ENCODE measurements at places on chromosomes 5 and 9.

- DNase-seq: no peak
Measured at GRCh38 chr5:130532786-130533185, 628.5 kb downstream of the CHSY3 start.

DNA sequence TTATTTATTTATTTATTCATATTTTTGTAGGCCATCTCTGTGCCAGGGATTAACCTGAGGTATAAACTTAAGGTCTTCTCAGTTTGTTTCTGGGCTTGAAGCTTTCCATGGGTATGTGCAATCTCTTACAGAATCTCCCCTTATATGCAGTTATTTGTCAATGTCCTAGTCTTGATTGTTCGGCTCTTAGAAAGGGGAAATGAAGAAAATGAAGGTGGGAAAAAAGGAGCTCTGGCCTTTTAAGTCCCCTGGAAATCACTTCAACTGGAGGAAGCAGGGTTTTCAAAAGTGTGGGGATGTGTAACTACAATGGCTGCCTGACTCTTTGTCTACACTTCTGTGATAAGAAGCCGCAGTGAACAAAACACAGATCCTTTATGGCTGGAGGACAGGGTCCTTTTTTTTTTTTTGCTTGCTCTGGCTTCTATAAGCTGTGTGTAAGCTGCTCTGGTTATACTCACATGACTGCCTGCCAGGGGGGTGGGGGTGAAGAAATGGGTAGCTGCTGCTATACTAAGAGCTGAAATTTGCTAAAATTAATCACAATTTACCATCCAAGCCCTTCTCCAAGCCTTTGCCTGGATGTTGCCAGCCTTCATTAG lies 33.7 kb downstream of the CENPP start:
- DNase-seq: no peak

DNA sequence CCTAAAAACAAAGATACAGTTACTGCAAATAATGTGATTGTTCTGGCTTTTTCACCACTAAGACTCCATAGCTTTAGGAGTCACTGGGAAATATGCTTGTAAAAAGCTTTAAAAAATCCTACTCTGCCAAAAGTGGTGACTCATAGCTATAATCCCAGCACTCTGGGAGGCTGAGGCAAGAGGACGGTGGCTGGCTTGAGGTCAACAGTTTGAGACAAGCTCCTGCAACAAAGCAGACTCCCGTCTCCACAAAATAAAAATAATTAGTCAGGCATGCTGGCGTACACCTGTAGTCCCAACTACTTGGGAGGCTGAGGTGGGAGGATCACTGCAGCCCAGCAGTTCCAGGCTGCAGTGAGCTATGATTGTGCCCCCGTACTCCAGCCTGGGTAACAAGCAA lies 406.4 kb downstream of the HTR1A start:
- DNase-seq: no peak

DNA sequence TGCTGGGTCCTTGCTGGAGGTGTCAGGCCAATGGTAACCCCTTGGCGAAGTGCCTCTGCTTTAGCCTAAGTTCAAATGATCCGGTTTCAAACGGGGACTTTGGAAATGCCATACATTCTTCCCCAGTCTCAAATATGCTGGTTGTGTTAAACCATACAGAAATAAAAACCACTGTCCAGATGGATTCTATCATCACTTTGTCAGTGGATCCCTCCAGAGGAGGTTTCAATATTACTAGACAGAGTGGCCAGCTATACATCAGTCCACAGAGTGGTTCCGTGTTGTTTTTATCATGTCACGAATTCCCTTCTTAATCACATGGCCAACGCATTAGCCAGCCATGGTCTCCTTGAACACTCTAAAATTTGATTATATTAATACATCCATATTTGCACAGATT lies 7.3 kb upstream of the RANBP17 start:
- no peak for DNase-seq

GRCh38 chr9:89514337-89514736 lies 16.4 kb upstream of the SEMA4D start:
- DNase-seq: no peak

GRCh38 chr9:1071730-1072129 lies 21.6 kb downstream of the DMRT2 start:
- DNase-seq: no peak

GRCh38 chr5:53784596-53784995 lies 224.2 kb downstream of the NDUFS4 start:
- DNase-seq: no peak

- no peak for DNase-seq
Measured at GRCh38 chr5:124839371-124839998, 93.0 kb upstream of the ZNF608 start.

DNA sequence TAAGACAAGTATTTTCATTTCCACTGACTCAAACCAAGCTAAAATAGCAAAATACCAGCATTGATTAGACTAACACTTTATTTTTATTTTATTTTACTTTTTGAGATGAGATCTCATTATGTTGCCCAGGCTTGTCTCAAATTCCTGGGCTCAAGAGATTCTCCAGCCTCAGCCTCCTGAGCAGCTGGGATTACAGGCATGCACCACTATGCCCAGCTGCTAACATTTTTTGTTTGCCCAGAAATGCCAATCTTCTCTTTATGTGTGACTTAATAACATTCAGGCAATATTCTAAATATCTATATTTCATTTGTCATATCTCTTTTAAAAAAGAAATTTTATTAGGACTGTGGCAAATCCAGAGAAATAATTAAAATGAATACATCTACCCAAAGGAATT lies 55.0 kb downstream of the OXCT1 start:
- DNase-seq: no peak

- no peak for DNase-seq
Measured at GRCh38 chr5:152689250-152689711, 284.2 kb upstream of the NMUR2 start.

- no peak for DNase-seq
Measured at GRCh38 chr9:33388110-33388994, 14.0 kb downstream of the AQP7 start.

DNA sequence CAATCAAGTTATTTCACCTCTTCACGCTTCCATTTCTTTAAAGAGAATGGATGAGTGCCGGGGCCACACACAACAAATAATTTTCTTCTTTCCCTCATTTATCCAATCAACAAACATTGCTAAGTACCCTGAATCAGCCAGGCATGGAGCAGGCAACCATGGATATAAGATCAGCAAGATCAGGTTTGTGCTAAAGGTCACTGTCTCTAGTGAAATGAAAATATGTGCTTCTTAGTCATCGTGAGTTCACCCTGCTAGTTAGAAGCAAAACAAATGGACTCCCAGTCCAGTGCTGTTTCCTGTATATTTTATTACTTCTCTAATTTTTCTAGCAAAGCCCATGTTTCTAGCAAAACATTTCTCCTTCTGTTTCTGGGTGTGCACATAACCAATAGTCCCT lies 629.2 kb downstream of the BNC2 start:
- DNase-seq: no peak

GRCh38 chr9:134052941-134053340 lies 14.9 kb downstream of the BRD3 start:
- no peak for DNase-seq

GRCh38 chr5:15322421-15322820 lies 177.6 kb upstream of the FBXL7 start:
- no peak for DNase-seq

- no peak for DNase-seq
Measured at GRCh38 chr9:3125602-3126405, 281.9 kb upstream of the PUM3 start.

- no peak for DNase-seq
Measured at GRCh38 chr5:97365163-97365845, 182.3 kb upstream of the RIOK2 start.

- no peak for DNase-seq
Measured at GRCh38 chr9:79952401-79952800, 380.6 kb downstream of the TLE4 start.

DNA sequence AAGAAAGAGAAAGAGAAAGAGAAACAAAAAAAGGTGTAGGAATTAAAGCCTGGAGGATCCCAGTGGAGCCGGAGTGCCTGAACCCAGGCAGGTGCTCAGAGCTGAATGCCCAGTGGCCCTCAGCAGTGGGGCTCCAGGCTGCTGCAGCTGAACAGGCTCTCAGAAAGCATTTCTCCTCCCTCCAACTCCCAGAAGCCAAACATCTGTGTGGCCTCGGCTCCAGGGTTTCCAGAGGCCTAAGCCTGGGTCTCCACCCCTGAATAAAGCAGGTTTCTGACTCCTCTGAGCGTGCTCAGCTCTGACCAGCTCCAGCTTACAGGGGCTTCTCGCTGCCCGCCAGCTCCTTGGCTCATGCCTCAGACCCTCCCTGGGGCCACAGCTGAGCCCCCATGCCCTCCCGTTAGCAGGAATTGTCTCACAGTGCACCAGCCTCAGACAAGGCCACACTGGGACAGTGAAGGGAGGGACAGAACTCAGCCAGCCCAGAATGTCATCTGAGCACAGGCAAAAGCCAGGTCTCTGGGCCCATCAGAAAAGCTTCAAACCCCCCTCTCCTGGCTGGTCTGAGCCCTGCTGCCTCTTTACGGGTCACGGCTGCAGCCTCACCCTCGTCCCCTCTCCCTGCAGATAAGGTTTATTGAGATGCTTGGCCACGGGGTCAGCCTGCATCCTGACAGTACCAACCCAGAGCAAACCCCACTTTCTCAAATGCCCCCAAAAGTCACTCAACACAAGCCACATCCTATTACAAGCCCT lies 114.4 kb upstream of the PPP1R26 start:
- DNase-seq: no peak

GRCh38 chr9:124764774-124765438 lies 6.2 kb downstream of the NR6A1 start:
- DNase-seq: no peak

DNA sequence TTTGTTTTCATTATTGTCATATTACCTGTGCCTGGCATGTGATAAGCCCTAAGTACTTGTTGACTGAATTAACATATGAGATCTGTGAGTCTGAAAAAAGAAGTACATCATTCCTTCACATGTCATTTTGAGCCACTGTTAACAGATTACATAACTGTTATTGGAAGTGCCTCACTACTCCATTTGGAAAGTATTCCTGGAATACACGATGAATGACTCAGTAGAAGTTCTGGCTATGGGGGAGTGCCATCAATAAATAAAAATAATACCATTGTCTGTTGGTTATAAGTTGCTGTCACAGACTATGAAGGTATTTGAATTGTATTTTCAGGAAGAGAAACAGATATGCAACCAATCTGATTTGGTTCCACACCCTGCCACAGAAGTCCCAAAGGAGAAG lies 12.9 kb downstream of the NIPSNAP3B start:
- no peak for DNase-seq

DNA sequence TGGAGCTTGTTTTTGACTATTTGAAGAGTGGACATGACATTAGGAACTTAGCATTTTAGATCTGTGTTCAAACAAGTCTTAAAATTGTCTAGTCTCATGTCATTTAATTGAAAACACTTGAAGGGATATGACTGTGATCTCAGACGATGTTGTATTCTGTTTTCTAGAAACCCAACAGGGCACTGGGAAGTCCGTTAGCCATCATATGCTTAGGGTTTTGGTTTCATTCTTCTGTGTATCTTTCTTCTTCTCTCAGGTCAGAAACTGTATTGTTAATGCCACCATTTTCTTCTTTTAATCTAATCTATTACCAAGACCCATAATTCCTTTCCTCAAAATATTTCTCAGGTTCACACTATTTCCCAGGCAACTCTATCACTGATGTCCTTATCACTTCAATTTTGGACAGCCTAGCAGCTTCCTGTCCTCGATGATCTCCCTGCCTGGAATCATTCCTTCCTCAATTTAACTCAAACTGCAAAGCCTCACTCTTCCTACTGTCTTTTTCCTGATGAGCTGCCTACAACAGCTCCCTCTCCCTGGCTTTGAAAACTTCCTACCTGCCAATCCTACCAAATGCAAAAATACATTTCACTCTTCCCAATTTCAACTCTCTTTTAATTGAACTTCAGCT lies 77.7 kb downstream of the MEF2C start:
- DNase-seq: no peak

DNA sequence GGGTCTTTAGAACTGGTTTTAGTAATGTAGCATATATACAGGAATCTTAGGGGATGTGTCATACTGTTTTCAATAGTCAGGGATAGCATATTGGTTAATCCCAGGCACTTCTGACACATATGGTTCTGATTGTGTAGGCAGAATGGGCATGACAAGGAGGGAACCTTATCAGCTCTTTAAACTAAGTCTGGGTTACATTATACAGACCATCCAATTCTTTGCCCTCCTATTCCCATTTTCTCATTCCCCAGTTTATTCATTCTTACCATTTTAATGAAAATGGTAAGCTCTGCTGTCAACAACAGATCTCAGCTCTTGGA lies 85.1 kb downstream of the NDUFAF2 start:
- DNase-seq: no peak

- DNase-seq: no peak
Measured at GRCh38 chr5:62134811-62135210, 171.2 kb upstream of the KIF2A start.

DNA sequence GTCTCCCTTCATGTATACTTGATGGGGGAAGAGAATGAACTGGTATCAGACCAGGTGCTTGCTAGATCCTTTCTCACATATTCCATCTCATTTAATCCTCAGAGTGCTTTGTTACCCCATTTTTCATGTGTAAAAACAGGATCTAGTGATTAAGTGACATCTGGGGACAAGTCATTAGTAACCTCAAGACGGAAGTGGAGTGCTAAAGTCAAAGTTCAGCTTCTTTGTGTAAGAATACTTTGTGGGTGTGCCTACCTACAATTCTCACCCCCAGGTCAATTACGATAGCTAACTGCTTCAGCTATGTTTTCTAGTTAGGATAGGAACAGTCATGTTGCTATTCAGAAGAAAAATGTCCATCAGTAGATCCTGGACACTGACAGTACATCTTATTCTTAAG lies 3.1 kb upstream of the FAM120AOS start:
- no peak for DNase-seq

GRCh38 chr9:121902461-121903135 lies 190.5 kb downstream of the TTLL11 start:
- DNase-seq: no peak

GRCh38 chr9:24218656-24219055 lies 327.0 kb downstream of the IZUMO3 start:
- DNase-seq: no peak

GRCh38 chr9:80555782-80556325 lies 984.1 kb downstream of the TLE4 start:
- no peak for DNase-seq

DNA sequence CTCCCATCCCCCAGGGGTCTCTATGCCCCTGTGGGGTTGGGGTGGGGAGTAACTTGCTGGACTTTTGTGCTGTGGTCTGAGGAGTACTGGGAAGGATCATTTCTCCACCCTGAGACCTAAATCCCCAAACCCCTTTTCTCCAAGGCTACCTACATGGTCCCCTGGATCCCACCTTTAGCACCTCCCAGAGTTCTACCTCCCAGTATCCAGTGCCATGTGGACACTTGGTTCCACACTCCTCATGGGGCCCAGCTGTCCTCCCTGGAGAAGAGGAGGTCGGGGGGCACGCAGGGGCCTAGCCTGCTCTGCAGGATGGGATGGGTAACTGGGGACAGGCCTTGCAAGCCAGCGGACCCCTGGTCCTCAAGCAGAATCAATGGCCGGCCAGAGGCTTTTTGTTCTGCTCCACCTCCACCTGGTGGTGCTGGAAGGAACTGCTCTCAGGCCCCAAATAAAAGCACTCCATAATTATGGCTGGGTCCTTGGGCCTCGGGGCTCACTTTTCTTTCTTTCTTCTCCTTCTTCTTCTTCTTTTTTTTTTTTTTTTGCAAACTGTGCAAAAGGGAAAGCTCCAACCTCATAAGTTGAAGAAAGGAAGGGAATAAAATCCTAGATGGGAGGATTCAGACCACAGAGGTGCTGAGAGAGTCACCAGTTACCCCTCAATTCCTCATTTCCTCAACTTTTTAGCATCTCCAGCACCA lies 68.4 kb downstream of the PSD2 start:
- DNase-seq: peak; percentile 79

All from GM19239 (cell line).